ENCODE measurements at places on chromosomes 2 and 18.
A peak's percentile ranks its signal among the peaks of the same experiment; 100 is the strongest.

DNA sequence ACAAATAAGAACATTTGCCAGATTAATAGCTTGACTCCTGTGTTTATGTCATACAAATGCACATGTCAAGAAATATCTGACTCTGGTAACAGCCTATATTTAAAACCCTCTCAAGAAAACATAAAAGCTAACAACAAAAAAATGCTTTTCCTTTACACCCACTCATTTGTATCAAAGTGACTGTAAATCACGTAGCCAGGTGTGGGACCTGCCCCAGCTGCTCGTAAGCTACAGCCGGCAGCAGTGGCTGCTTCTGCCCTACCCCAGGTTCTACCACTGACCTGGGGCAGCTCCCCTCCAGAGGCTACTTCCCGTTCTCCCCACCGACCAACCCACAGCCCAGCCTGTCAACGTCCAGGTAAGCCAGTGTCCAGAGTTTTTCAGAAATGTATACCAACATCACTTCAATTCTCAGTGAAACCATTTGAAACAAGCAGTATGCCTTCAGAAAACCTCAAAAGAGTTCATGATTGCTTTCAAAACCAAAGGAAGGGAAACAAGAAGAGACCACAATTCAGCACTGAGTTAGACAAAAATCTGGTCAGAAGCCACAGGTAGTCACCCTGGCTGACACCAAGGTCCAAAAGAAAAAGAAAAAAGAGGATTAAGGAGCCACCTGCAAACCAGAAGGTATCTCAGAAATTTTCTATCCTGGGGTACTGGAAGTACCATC is 40.4 kb downstream of the KIDINS220 start:
- DNase-seq: no peak

GRCh38 chr2:10167316-10167715 is 44.8 kb downstream of the RRM2 start:
- no peak for DNase-seq

DNA sequence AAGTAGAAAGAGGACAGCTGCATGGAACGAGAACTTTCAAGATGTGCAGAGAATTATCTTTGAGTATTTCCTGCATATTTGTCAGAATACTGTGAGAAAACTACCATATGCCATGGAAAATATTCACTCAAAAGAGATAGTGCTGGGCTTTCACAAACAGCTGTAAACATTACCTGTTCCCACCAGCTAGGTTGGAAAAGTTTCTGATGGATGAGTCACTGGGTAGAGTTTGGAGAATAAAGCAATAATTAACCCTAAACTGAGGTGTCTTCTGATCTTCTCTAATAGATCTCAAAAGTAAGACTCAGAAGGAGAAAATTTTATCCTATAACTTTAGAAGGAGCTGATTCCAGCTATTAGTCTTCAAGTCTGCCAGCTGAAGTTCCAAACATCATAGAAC is 3.9 kb upstream of the FSIP2 start:
- no peak for DNase-seq

DNA sequence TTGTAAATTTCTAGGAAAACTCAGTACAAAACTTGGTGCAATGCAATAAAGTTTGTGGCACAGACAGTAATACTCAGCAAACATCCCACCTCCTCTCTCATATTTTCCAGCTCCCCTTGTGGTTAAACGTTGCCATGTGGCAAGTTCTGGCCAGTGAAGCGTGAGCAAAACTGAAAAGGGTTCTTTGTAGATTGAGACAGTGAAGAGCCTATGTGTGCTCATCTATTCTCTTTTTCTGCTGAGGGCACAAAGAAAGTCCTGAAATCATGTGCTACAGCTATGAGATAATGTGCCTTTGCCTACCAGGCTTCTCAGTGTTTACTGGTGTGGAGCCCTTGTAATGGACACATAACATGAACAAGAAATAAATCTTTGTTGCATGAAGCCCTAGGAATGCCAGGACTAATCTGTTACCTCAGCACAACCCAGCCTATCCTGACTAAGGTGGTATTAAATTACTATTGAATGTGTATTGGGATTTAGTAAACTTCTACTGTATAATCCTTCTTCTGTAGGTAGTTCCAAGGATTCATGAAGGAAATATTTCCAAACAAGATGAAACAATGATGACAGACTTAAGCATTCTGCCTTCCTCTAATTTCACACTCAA is 13.0 kb upstream of the TYMS start:
- DNase-seq: no peak

- no peak for DNase-seq
Observed at GRCh38 chr2:183072177-183072576, 6.4 kb upstream of the DUSP19 start.

DNA sequence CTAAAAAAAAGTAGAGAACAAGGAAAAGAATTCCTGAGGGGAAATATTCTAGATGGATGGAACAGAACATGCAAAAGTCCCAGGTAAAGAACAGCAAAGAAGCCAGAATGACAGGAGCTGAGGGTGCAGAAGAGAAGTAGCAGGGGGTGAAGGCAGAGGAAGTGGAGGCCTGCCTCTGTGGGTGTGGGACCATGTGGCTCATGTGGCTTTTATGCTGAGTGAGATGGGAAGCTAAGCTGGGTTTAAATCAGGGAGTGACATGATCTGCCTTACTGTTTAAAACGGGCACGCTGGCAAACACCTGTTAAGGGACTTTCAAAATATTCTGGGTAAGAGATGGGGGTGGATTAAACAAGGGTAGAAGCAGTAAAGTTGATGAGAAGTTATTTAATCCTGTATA is 40.0 kb downstream of the GKN2 start:
- DNase-seq: no peak

DNA sequence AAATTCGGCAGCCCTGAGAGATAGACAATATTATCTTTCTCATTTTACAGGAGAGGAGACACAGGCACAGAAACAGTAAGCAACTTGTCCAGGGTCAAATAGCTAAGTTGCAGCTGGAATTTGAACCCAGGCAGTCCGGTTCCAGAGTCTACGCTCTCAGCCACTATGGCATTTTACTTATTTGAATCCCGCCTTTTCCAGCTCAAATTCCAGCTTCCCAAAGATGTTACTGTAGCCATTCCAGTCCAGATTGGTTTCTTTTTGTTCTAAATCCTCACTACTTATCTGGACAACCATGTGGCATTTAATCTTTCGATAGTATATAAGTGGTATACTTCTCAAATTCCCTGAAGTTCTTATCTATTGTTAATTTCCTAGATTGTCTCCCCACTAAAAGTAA is 125.7 kb downstream of the NBAS start:
- no peak for DNase-seq

- no peak for DNase-seq
Observed at GRCh38 chr2:169711751-169712509, 17.7 kb downstream of the PHOSPHO2 start.

GRCh38 chr2:164826293-164827243 is 15.1 kb downstream of the COBLL1 start:
- no peak for DNase-seq

DNA sequence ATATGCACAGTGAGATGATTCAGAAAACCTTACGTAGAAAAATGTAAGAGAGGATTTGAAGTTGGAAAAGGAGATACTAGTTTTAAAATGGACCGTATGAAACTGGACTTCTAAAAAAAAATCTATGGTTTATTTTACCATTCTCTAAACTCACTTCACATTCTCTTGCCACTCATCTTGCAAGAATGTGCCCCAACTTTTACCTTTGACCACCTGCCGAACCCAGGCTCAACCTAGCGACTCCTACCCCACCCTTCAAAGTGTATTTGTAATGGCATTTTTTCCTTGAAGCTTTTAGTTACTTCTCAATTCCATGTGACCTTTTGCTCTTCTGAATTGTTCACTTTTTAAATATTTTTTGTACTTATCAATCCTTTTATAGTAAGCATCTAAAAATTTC is 160.8 kb downstream of the PHLPP1 start:
- DNase-seq: no peak

DNA sequence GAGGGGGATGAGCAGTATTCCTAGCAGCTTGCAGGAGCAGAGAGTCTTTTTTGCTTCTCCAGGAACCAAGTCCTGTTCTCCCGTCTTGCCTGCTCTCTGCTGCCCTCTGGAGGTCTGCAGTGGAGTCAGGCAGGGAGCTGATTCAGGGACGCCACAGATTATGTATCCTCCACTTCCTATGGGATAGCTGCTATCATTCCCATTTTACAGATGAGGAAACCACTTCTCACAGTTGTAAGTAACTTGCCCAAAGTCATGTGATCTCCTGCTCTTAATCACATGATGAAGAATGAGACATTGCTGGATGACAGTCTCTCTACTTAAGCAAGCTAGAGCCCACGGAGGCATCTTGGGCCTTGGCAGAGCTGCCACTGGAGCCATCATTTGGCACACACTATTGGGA is 8.3 kb downstream of the SLC4A5 start:
- DNase-seq: peak; percentile 55

DNA sequence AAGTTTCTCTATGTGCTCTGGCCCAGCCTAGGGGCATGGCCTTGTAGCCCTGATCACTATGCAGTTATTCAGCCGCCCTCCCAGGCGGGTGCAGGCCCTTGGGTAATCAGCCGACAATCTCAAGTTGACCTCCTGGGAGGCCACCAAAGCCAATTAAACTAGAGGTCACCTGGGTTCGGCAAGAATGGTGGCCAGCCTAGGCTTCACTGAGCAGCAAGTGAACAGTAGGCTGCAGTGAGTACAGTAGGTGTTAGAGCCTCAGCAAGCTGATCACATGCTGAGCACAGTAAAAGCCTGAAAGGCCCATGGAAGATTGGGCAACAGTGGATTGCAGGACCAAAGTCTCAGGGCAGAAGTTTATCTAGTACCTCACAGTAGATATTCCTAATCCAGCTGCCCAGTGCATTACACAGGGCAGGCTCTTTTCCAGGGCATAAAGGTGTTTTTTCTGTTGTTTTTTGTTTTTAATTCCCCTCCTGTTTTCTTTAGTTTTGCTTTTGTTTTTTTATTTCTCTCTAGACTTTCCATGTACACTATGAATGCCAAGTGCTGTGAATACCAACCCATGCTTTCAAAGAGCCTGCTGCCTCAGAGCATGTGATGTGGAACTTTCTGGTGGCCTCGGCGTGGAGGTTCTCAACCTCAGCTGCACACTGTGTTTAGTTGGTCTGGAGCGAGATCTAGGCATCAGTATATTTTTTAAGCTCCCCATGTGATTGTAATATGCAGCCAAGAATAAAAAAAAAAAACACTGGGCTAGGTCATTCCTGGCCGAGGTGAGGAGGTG is 55.9 kb upstream of the ATL2 start:
- DNase-seq: no peak

DNA sequence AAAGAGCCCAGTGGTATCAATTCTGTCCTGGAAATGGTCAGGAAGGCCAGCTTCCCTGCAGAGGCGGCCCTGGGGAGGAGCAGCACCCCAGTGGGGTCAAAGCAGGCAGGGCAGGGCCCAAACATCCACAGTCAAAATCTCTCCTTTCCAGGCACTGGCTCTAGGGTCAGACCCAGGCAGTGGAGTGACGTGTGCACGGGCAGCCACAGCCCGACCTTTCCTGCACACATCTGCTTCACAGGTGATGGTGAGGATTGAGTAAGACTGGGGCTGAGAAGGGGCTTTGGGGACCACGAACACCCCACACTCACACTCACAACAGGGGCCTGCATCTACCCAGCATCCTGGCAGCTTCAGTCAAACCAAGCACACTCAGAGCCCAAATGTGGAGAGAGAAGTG is 97.8 kb upstream of the GLI2 start:
- DNase-seq: no peak

- no peak for DNase-seq
Observed at GRCh38 chr2:105954891-105955290, 210.2 kb downstream of the NCK2 start.

GRCh38 chr18:250685-251084 is 17.2 kb downstream of the THOC1 start:
- DNase-seq: no peak

DNA sequence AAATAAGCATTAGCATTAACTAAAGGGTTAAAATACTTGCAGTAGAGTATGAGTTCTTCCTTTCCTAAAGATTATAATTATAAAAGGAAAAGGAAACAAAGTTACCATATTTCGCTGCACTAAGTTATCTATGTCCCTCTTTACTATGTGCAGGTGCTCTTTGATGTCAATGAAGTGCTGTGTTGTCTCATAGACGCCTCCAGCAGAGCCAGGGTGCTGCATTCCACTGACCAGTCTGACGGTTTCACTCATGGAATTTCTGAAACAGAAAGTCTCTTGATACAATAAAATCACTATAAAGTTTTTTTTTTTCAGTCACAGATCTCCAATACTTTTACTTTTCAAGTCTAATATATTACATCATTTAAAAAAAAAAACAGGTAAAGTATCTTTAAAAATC is 14.5 kb upstream of the CPLX4 start:
- no peak for DNase-seq

GRCh38 chr2:119222213-119222612 is 1.4 kb upstream of the STEAP3 start:
- no peak for DNase-seq

- DNase-seq: no peak
Observed at GRCh38 chr2:106602042-106602441, 114.9 kb downstream of the CD8B2 start.

DNA sequence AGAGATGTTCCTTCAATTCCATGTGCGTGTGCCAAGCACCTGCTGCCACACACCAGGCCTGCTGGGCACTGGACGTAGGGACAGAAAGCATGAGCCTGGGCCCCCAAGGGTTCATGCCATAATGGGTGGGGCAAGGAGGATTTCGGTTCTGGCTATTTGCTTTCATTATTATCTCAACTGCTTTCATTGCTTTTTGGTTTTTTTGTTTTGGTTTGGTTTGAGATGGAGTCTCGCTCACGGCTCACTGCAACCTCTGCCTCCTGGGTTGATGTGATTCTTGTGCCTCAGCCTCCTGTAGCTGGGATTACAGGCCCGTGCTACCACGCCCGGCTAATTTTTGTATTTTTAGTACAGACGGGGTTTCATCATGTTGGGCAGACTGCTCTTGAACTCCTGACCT is 57.2 kb downstream of the SF3B1 start:
- DNase-seq: no peak

DNA sequence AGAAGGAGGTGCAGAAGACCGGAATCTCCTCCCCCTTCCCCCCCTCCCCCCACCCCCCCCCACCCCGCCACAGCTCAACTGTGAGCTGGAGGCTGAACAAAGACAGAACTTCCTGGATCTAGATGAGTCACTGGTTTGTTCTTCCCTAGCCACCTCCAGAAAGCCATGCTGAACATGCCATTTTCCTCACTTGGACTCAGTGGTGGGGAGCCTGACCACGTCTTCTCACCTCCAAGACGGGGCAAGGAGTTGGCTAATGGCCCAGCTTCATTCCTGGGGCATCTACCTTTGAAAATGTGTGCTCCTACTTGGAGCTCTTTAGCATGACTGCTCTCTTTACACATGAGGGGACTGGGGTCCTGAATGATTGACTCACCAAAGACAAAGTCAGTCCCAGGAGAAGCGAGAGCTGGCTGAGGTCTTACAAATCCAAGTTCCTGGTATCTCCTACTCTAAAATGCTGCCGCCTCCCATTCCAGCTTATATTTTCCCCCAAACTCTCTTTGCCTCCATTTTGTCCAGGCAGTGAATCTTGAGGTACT is 22.6 kb upstream of the FZD5 start:
- DNase-seq: no peak

GRCh38 chr18:3631887-3632286 is 181.9 kb downstream of the TGIF1 start:
- no peak for DNase-seq

DNA sequence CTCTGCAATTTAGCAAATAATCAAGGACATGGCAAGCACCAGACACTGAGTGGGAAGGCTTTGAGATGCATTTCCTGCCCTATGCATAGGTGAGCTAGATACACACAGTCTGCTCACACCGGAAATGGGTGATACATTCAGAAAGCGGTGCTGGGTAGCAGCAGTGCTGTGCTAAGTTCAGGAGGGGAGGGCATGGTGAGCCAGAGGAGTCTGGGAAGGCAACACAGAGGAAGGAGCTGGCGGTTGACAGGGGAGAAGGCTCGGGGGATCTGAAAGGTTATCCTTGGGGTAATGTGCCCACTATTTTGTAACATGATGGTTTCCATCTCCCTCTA is 57.4 kb upstream of the EPAS1 start:
- peak; percentile 25 for DNase-seq

Data from activated CD4-positive, alpha-beta T cell treated with anti-CD3 and anti-CD28 coated beads for 1 hour (primary cell).